ENCODE measurements at places on chromosomes 2 and 18.
A peak's percentile ranks its signal among the peaks of the same experiment; 100 is the strongest.

DNA sequence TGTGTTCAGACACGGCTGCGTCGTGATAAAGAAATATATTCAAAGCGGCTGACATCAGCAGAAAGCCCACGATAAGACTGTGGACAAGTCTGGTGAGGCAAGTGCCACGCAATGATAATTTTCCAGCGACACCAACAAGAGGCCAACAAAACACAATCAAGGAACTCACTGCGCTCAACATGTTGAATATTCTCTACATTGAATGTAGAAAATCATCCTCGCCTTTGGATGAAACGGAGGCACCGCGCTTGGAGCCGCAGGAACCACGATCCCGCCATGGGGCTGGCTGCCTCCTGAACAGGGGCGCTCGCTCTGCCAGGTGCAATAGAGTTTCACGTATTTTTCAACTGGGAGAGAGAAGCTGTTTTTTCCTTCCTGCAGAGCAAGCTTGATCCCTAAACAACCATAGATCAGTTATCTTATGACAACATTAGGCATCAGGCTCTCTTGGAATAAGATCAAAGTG is 220.3 kb downstream of the ATAD2B start:
- no peak for DNase-seq

GRCh38 chr18:45336448-45336847 is 278.8 kb upstream of the SLC14A2 start:
- DNase-seq = peak; percentile 22

- DNase-seq = no peak
These were observed 96.9 kb downstream of the OSBPL1A start for GRCh38 chr18:24300703-24301102.

DNA sequence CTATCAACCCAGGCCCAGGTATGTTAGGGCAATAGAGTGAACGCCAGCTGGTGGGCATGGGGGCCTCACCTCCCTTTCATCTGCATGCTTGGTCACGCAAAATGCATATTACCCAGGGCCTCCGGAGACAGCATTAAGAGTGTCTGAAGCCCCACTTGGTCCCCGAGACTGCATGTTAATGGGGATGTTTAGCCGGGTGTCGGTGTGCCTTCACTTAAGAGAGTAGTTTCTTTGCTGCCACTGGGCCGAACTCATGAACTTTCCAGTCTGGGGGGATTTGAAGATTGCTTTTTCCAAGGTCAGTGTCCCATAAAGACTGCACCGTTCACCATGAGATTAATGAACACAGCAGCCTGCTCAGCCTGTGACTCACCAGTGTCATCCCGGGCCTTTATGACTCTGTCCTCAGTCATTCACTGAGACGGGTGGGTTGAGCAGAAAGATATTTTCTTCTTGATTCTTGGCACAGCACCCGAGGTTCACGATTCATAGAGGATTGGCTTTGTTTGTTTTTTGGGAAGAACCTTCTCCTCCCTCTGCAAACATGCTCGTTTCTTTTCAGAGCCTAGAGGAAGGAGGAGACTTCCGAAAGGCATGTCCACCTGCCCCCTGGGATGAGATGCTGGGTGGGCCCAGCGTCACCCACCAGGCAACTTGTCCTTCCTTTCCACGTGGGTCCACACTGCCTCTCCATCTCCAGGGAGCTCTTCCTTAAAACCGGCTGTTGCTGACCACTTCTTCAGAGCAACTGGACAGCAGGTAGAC is 199.1 kb downstream of the GLI2 start:
- peak; percentile 96 for DNase-seq

DNA sequence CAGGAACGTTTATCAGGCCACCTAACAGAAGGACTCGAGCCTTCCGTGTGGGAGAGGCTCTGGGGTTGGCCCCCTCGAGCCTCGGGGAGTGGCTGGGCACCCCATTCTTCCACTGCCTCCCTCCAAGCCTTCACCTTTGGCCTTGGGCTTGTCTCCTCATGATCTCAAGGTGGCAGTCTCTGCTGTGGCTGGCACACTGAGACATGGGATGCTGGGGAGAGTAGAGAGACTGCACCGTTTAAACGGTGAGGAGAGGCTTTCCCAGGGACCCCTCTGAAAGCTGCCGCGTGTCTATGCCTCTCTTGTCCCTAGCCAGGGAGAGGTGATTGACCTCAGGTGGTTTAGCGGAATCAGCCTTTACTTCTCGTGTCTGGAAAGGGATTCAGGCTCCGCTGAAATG is 71.0 kb downstream of the DCDC2C start:
- no peak for DNase-seq

DNA sequence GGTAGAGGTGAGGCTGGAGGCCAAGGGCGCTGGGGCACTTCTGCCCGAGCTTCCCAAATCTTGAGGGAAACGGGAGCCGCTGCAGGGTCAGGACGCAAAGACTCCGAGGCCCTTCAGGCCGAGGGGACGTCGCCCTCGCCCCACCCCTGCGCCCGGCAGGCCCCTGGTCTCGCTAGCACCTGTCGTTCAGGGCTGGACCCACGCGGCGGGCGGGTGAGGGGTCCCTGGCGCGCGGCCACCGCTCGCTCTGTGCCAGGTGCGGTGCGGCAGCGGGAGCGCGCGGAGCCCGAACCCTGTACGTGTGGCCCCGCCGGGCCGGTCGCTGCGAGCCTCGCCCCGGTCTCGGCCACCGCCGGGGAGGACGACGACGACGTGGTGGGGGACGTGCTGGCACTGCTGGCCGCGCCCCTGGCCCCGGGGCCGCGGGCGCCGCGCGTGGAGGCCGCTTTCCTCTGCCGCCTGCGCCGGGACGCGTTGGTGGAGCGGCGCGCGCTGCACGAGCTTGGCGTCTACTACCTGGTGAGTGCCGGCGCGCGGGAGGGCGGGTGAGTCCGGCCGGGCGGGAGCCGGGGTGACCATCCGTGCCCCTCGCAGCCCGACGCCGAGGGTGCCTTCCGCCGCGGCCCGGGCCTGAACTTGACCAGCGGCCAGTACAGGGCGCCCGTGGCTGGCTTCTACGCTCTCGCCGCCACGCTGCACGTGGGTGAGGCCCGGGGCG is 4.9 kb downstream of the ERFE start:
- no peak for DNase-seq

DNA sequence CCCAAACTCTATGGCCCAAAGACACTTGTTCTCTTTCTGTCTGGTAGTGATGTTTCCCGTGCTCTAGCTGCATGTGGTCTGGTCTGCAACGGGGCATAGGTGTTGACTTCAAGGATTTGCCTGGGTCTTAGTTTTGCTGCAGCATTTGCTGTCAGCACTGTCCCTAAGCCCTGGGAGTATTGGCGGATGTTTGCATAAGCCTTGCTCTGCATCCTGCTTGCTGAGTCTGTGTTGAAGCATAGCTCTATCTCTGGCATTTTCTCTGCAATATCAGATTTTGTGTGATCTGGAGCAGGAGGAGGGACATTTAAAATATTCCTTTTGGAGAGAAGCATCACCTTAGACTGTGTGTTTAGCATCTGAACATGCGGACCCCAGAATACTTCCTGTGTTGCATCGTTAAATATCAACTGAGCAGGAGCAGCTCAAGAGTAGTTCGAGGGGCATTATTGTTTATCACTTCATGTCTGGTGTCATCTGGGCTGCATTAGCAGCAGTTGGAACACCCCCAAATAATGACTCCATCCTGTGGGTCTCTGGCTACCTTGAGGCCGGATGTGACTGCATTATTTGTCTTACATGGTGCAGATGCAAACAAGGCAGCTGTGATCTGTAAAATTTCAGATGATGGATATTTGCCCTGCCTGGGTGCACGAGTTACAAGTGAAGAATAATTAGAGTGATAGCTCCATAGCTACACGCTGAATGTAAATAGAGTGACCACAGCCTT is 231.7 kb downstream of the TRIB2 start:
- DNase-seq = peak; percentile 75

- peak; percentile 50 for DNase-seq
These were observed 114.7 kb downstream of the FAM210A start for GRCh38 chr18:13611601-13612195.

DNA sequence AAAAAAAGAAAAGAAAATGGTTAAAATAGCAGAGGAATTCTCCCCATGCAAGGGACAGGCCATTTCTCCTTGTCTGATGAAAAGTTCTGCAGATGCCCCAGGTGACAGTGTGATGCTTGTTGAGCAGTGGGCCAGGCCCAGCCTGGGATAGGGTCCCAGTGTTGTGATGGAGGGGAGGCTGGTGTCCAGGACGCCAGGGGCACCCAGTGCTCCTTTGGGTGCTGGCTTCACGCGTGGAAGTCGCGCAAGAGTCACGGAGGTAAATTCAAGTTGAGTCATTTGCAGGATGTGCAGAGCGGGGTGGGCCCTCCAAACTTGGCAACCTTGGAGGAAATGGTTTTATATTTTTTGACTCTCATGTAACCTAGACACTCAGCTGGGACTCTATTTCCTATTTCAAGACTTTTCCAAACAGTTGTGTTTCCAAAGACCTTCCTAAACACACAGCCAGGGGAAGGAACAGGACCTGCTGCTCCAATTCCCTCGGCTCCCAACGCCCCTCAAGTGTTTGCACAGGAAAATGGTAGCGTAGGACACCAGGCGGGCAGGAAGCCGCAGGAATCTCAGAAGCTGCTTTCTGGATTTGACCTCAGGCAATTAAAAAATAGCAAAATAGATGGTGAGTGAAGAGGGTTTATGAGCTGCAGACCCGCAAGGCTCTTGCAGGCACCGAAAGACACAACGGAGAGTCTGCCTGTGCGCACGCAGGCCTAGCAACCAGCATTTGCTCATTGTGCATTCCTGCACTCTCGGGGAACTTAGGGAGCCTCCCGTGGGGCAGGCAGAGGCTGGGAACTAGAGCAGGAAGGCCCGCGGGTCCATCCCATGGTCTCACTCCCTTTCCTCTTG is 107.1 kb upstream of the ODC1 start:
- DNase-seq = no peak

DNA sequence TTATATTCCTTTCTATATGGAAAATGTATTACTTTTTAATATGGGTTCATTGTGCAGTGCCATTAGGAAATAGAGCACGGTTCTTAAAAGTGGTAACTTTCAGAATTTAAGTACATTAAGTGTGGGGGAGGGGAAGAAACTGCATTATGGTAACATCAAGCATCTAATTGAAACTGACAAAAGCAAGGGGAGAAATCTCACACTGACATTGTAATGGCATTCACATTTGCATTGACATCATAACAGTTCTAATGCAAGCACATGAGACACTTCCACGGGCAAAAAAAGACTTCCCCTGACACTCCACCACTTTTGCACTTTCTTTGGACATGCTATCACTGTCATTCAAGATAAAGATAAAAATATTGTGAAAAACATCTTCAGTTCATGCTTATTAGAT is 431.3 kb upstream of the SMIM21 start:
- DNase-seq = no peak

GRCh38 chr2:85531589-85531988 is 7.4 kb upstream of the MAT2A start:
- DNase-seq = no peak

- no peak for DNase-seq
These were observed 253.3 kb downstream of the MREG start for GRCh38 chr2:215760091-215760490.

DNA sequence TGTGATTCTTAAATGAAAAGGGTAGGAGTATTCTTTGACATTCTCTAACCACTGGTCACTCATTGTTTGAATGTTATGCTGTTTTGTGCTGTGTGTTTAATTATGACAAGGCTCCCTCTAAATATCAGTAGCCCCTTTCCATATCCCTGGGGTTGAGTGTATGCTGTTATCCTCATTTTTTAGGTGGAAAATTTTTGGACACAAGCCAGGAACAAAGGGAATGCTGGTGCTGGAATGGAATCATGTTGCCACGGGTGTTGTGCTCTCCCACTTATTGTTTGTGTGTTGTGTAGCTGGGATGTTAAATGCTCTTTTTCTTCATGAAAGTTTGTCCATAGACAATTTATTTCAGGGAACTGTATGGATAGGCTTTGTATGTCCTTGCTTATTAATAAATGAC is 43.3 kb downstream of the ZNF532 start:
- DNase-seq = no peak

GRCh38 chr2:67828066-67828465 is 234.7 kb downstream of the C1D start:
- no peak for DNase-seq

DNA sequence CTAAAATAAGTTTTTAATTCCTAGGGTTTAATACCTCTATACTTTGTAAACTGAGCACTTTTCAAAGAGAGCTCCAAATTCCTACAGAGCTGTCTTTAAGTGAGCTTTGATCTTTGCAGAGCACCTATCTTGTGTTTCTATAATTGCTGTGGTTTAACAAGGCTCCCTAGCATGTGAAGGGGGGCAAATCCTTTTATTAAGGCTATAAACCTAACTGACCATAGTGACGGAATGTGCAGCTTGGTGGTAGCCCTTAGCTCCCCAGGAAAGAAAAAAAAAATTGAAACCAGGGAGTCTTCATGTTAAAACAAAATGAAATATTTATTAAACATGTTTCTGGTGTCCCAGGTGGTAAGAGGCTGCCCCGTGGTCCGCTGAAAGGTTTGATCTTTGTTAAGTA is 78.6 kb upstream of the ETAA1 start:
- DNase-seq = no peak

DNA sequence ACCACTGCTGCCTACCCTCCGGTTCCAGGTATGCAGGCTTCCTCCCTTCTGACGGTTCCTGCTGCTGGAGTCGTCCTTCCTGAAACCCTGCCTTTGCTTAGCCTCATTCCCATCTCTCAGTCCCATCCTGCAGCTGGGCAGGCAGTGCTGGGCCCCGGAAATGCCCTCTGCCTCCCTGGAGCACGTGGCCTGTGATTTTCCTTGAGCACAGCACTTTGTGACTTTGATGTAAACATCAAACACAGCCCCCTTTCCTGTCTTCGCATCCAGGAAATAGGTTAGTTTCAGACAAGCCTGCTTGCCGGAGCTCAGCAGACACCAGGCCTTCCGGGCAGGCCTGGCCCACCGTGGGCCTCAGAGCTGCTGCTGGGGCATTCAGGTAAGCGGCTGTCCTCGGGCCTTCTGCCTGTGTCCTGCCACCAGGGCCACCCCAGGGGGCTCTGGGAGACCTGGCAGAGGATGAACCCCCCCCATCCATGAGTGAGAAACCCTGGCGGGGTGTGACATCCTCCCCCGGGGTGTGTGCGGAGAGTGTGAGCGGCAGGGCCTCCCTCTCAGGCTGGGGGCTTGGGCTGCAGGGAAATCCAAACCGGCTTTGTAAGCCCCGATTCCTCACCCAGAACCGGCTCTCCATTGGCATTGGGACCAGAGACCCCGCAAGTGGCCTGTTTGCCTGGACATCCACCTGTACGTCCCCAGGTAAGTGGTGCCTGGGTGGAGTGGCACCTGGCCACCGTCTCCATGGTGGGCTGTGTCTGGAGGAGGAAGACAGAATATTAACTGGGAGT is at the start of gene ZAP70:
Gene ZAP70 (plus strand): TSS at position 281 of the 788 bp plus-strand sequence. CDS start 10,461 bp downstream, outside the sequence.
- DNase-seq = no peak

All from fibroblast of skin of abdomen (primary cell).